Stimulated activated CD8-positive, alpha-beta memory T cell treated with anti-CD3 and anti-CD28 coated beads, Interleukin-7, amount 100 ng/mL, for 1 hour (primary cell): ENCODE measurements at places on chromosomes 4 and X.

- DNase-seq: no peak
Measured at GRCh38 chr4:99104153-99104552, 15.6 kb upstream of the ADH5 start.

- DNase-seq: no peak
Measured at GRCh38 chrX:109629310-109629709, 4.3 kb upstream of the KCNE5 start.

- DNase-seq: no peak
Measured at GRCh38 chrX:136275553-136275952, 24.4 kb upstream of the MAP7D3 start.

- DNase-seq: no peak
Measured at GRCh38 chrX:153642051-153642654, 4.8 kb upstream of the DUSP9 start.

GRCh38 chr4:26330946-26331345, 10.1 kb downstream of the RBPJ start:
- DNase-seq: no peak

GRCh38 chr4:185969657-185970056, 99.3 kb upstream of the TLR3 start:
- DNase-seq: no peak

GRCh38 chrX:34909151-34909550, 33.4 kb upstream of the FAM47B start:
- DNase-seq: no peak

- DNase-seq: no peak
Measured at GRCh38 chr4:94603170-94603747, 151.5 kb downstream of the PDLIM5 start.

DNA sequence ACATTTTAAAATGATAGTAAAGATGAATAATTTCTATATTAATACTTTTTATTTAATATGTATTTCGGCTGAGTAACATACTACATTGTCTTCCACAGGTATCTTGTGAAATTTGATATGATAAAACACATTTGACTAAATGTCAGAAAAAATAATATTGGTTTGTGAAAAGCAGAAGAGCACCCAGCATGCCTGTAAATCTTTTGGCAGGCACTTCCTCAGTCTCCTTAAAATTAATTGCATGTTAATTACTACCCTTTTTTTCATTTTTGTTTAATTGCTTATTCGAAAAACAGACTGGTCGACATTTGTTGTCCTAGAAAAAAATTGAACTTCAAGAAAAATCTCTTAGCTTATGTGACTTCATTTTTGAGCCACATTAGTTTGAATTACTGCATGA, 40.6 kb downstream of the CLCN3 start:
- no peak for DNase-seq

GRCh38 chrX:19440713-19441112, 74.6 kb downstream of the MAP3K15 start:
- DNase-seq: no peak

GRCh38 chrX:46209768-46210167, 335.5 kb downstream of the ZNF674 start:
- no peak for DNase-seq

DNA sequence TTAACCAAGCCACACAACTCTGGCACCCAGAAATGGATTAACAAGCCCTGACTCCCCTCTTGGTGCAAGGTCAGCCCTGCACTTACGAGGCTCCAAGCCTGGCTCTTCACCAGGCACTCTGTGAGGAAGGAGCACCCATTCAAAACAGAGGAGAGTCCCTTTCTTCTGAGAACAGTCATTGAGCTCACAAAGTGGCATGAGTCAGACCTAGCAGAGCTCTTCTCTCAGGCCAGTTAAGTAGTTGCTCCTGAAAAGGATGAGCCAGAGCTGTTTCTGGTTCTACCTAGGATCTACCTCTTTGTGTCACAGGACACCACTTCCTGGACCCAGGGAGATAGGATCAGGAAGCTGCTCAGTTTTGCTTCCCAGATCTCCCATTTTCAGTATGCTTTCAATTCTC, 48.2 kb downstream of the EVC2 start:
- DNase-seq: no peak

GRCh38 chr4:105686571-105686970, 21.9 kb downstream of the INTS12 start:
- DNase-seq: no peak

DNA sequence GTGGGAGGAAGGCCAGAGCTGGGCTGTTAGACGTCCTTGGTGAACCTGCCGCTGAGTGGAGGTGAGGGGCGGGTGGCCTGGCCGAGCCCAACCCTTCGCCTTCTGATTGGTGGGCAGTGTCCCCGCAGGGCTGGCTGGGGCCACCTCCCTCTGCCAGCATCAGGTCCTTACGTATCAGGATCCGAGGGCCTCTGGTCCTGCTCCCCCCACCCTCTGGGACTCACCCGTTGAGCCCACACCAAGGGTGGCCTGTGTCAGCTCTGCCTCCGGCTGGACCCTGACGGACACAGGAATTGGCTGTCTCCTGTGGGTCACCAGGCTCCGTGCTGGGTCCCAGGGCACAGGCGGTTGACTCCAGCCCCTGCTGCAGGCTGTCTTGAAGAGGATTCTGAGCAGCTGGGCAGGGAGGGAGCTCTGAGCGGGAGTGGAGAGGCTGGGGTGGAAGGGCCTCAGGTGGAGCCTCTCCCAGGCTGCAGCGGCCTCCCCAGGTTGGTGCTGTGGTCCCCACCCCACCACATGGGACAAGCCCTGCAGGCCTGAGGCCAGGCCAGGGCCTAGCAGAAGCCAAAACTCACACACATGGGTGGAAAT, 58.4 kb upstream of the NKX1-1 start:
- no peak for DNase-seq

DNA sequence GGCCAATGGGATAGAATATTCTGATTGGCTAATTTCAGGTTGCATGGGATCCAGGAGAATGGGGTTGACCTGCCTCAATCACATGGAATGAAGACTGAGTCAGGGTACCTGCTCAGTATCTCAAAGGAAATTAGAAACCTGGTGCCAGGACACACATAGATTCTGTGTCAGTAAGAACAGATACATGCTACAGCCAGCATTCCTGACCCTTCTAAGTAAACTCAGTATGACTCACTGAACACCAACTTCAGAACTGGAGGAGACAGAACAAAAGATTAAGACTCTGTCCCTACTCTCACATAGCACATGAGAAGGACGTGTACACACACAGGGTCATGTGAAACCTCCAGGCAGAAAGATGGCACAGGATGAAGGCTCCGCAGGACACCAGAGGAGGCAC, 54.5 kb downstream of the FAM184B start:
- DNase-seq: no peak

GRCh38 chrX:154526901-154527675, 11.1 kb upstream of the FAM3A start:
- DNase-seq: no peak

- no peak for DNase-seq
Measured at GRCh38 chr4:5992828-5993321, 25.4 kb downstream of the C4orf50 start.

- DNase-seq: no peak
Measured at GRCh38 chr4:173529477-173530325, at the start of gene HAND2. TSS of gene HAND2 (minus strand) at chr4:173530229. CDS start at chr4:173529289, 940 bp downstream.

DNA sequence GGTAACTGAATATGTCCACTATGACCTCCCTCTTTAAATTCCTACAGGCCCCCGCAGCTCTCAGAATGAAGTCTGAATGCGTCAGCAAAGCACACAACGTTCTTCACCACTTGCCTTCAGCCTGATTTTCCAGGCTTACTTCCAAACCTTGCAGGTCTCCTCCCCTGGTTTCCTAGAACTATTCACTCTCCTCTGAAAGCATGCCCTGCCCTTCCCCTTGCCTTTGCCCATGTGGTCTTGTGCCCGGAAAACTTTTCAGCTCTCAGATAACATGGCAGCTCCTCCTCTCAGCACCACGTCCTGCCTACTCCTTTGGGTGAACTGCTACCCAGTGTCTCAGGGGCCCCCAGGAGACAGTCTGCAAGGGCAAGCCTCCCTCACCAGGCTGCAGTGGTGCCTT, 268.5 kb upstream of the LDB2 start:
- no peak for DNase-seq

- no peak for DNase-seq
Measured at GRCh38 chr4:70120323-70120722, 33.7 kb upstream of the PRR27 start.

DNA sequence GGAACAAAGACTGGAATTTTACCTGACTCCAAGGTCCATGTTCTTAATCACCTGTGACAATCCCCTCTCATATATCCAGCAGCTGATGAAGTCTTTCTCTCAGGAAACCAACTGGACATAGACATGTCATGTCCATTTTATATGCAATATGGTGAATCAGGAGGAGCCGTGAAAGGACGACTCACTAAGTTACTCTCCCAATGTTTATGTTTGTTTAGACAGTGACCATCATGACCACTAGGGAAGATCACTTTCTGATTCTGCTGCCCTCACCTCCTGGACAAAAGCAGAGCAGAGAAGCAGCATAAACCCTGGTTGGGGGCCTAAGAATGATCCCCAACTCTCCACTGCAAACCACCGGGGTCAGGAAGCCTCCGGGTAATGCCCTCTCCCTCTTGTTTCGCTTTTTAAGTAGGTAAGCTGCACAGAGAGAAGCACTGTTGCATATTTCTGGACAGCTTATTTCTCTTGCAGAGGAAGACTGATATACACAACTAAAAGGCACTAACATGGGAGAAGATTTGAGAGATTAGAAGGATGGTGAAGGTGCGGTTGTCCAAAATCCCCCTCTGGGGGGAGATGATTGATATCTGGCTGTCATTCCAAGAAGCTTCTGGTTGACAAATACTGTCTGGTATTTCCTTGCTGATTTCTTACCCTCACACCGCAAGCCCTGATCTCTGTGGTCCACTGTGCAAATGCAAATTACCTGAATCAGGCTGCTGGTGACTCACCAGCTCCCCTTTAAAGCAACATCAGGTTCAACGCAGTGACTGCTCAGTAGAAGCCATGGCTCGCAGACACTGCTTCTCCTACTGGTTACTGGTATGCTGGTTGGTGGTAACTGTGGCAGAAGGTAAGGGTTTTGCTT, at the start of gene ODAPH:
ODAPH (plus strand) TSS at position 773 of the 871 bp plus-strand sequence; CDS start at position 790, 17 bp downstream.
- DNase-seq: no peak

DNA sequence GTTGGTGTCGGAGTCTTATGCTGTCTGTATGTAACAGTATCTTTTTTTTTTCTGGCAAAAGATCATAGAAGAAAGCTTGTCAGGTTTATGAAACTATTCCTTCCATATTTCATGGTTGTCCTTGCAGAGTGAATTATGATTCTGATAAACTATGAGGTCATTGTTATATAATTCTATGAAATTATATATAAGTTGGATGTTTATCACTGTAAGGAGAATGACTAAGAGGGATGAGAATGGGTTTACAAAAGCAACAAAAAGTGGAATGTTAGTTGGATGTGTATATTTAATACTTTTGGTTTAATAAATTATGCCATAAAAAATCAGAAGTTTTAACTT, 43.1 kb downstream of the RAPGEF2 start:
- DNase-seq: no peak

- DNase-seq: no peak
Measured at GRCh38 chr4:188305690-188306089, 166.4 kb downstream of the TRIML1 start.

GRCh38 chr4:23312686-23313085, 577.2 kb downstream of the PPARGC1A start:
- DNase-seq: no peak

DNA sequence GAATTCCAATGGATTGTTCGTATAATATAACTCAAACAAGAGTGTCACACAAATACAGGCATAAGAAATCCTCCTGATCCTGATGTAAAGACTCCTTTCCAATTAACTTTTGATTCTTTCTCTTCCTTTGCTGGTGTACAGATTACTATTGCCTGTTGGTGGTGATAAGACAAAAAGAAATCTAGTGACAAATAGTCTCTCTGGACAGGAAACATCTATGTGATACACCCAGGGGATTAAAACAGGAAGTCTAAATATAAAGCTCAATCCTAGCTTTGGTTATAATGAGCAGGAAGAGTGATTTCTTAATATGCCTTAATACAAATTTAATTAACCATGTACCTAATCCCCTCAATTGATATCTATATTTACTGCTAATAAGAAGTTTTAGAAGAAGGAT, 45.1 kb downstream of the ARHGEF6 start:
- DNase-seq: no peak

DNA sequence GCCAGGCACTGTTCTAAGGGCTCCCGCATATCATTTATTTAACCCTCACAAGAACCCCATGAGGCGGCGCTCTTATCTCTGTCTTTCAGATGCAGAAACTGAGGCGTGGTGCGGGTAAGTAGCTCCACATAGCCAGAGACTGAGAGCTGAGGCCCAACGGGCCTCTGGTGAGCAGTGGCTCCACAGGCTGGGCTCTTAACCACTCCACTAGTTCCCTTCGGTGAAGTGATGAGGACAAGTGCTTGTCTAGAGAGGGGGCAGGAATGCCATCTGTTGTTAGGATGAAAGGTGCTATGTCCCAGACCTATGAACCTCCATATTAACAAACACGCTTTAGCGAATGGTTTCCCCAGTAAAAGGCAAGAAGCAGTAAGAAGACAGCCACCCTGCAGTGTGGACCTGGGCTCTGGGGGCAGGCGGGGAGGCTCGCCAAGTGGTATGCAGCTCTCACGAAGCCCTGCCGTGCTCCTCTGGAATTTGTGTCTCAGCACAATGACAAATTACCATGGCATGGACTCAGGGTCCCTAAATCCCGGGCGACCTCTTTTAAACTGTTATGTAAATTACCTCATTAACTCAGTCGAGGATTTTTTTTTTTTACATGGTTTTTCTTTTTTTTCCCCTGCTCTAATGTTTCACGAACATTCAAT, 20.9 kb upstream of the S100G start:
- DNase-seq: no peak

DNA sequence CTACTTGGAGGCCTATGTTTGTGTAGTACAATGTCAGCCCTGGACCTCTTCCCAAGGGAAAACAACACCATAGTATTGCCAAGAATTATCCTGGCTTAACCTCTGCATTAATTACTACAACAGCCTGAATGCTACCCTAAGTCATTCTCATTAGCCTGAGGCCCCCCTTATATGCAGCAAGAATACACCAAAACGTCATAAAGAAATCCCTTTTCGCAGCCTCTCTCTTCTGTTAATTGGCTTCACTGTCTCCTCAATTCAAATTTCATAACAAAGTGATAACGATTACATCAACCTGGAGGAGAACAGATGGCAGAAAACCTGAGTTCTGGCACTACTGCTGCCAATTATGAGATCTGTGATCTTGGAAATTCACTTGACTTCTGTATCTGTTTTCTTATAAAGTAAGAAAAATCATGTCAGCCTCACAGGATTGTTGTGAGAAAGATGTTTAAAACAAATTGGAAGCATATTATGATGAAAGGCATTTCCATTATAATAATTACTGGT, 1663.1 kb downstream of the STIM2 start:
- DNase-seq: no peak

DNA sequence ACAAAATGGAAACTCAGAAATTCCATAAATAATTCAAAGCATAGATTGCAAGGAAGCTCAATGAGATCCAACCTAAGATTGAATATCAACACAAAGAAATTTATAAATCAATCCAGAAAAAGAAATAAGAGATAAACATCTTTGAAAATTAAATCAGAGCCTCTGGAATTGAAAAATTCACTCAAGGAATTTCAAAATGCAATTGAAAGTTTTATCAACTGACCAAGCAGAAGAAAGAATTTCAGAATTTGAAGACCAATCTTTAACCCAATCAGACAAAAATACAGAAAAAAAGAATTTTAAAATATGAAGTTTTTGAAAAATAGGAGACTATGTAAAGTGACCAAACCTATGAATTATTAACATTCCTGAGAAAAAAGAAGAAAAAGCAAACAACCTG, 134.1 kb downstream of the GASK1B start:
- no peak for DNase-seq

GRCh38 chr4:4339504-4340085, 47.3 kb upstream of the NSG1 start:
- DNase-seq: no peak

- no peak for DNase-seq
Measured at GRCh38 chrX:41394293-41394692, 52.9 kb upstream of the NYX start.
